Calu3 (cell line): ENCODE measurements at places on chromosomes 1 and 21. TPM values are rescaled to one million over a fixed set of nuclear protein-coding genes. Genes with fewer than 3 reads are reported as not detected.

RGS16 gene
- 1.2 and 1.7 TPM in 2 replicates for total RNA-seq

TEDDM1 gene
- total RNA-seq: not detected in 2 replicates

CELA3A gene
- not detected in 2 replicates for total RNA-seq

YARS1 gene
- total RNA-seq: 186 and 188 TPM in 2 replicates

KCNJ9 gene
- total RNA-seq: not detected in 2 replicates

LCE3D gene
- total RNA-seq: not detected in 2 replicates

HIVEP3 gene
- 5.6 and 9.0 TPM in 2 replicates for total RNA-seq

AMY1A gene
- total RNA-seq: not detected in 2 replicates

DIO1 gene
- not detected in 2 replicates for total RNA-seq

LRRC71 gene
- total RNA-seq: not detected in 2 replicates

KLHDC9 gene
- total RNA-seq: 5.3 and 7.0 TPM in 2 replicates

PDZK1IP1 gene
- total RNA-seq: 231 and 327 TPM in 2 replicates

S100A6 gene
- total RNA-seq: 1,521 and 2,023 TPM in 2 replicates

CADM3 gene
- not detected in 2 replicates for total RNA-seq

HNRNPU gene
- total RNA-seq: 418 and 453 TPM in 2 replicates

VASH2 gene
- total RNA-seq: 4.7 and 5.8 TPM in 2 replicates

RHOU gene
- 6.5 and 8.2 TPM in 2 replicates for total RNA-seq

CRNN gene
- not detected in 2 replicates for total RNA-seq

KCNK2 gene
- total RNA-seq: 0.47 and 1.1 TPM in 2 replicates

NCMAP gene
- 63.9 and 78.8 TPM in 2 replicates for total RNA-seq

FAM78B gene
- 1.9 and 4.9 TPM in 2 replicates for total RNA-seq

RYR2 gene
- total RNA-seq: 0.32 and 0.90 TPM in 2 replicates

MROH9 gene
- not detected in 2 replicates for total RNA-seq

IFI44L gene
- total RNA-seq: 82.0 and 230 TPM in 2 replicates

SEMA4A gene
- total RNA-seq: 6.9 and 7.2 TPM in 2 replicates

AADACL4 gene
- not detected in 2 replicates for total RNA-seq

SPRR1A gene
- not detected in 2 replicates for total RNA-seq

C1orf53 gene
- total RNA-seq: 11.2 and 14.2 TPM in 2 replicates

TCEA3 gene
- total RNA-seq: 1.5 and 2.7 TPM in 2 replicates

LEPR gene
- total RNA-seq: 2.1 and 3.5 TPM in 2 replicates

KAZN gene
- 3.6 and 5.9 TPM in 2 replicates for total RNA-seq

SPATA1 gene
- 0.52 and 0.73 TPM in 2 replicates for total RNA-seq

GLIS1 gene
- total RNA-seq: not detected in 2 replicates

ATG4C gene
- total RNA-seq: 9.1 and 12.4 TPM in 2 replicates

OR2AK2 gene
- not detected in 2 replicates for total RNA-seq

CD164L2 gene
- total RNA-seq: not detected in 2 replicates

COL16A1 gene
- 3.8 and 9.2 TPM in 2 replicates for total RNA-seq

PLA2G2C gene
- not detected in 2 replicates for total RNA-seq

OPTC gene
- total RNA-seq: not detected in 2 replicates

DHRS3 gene
- total RNA-seq: 173 and 239 TPM in 2 replicates

PGLYRP3 gene
- not detected in 2 replicates for total RNA-seq

CFAP126 gene
- not detected in 2 replicates for total RNA-seq

RXRG gene
- total RNA-seq: not detected in 2 replicates

GBP1 gene
- total RNA-seq: 27.0 and 44.9 TPM in 2 replicates

CLCNKB gene
- not detected in 2 replicates for total RNA-seq

FNDC10 gene
- 3.5 and 4.7 TPM in 2 replicates for total RNA-seq
